Type B pancreatic cell (in vitro differentiated cells): ENCODE measurements at places on chromosomes 5 and 9.

DNA sequence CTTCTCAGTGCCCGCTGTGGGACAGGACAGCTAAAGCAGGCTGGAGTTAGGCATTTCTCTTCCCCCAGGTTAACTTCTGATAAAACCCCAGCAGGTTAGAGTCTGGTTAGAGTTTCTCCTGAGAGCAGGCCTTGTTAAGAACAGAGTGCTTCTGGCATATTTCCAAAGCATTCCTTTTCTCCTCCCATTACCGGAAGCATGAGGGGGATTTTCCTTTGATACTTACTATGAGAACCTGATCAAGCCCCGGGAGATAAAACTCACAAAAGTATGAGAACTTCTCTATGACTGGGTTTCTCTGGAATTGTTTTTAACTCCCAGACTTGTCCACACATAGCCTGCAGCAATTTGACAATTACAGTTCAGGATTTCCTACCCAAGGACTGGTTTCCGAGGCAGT, 77.4 kb upstream of the MAST4 start:
- DNase-seq: no peak

GRCh38 chr9:121927636-121928035, 165.5 kb downstream of the TTLL11 start:
- DNase-seq: no peak

DNA sequence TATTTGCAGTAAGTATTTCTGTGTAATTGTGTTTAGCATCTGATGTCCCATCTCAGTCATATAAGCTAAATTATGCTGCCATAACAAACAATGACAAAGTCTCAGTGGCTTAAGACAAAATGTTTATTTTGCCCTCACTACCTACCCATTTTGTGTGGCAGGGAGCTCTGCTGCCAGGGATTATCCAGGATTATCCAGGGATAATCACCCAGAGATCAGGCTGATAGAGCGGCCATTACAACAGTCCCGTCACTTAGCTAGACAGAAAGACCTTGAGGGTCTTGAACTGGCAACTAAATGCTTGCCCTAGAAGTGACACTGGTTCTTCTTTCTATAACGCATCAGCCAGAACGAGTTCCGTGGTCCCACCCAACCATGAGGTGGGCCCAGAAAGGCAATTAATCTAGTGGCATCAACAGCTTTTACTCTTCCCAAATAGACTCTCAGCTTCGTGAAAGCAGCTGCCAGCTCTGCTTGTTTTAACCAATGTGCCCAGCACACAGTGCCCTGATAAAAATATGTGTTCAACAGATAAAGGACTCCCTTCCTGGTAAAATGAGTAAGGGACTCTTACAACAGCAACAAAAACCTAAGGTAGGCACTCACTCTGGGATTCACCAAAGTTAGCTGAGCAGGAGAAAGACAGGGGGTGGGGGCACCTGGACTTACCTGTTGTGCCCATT, 22.8 kb downstream of the CCDC69 start:
- DNase-seq: peak; percentile 7

DNA sequence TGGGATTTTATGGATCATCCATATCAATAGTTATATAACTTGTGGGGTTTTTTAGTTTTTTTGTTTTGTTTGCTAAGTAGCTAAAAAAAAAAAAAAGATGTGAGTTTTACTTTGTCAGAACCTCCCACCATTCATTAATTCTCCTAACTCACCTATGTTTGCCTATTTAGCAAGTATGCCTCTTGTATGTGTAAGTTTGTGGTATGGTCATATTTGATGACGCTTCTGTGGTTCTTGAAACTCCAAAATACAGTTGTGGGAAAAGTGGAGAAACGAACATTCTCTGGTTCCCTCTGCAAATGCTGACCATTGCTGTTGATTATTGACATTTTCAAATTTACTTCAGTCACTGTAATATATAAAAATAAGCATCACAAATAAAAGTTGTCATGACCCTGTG, 75.7 kb downstream of the PBX3 start:
- DNase-seq: no peak

GRCh38 chr9:129280236-129280622, 102.2 kb upstream of the IER5L start:
- DNase-seq: peak; percentile 50

- no peak for DNase-seq
These were observed 30.4 kb downstream of the HMGCR start for GRCh38 chr5:75367401-75367800.

GRCh38 chr5:25955337-25955736, 1083.0 kb downstream of the CDH9 start:
- no peak for DNase-seq

GRCh38 chr5:159102311-159102934, 2.7 kb upstream of the EBF1 start:
- DNase-seq: no peak

GRCh38 chr9:18473652-18474279, at the start of gene ADAMTSL1:
ADAMTSL1 (plus strand) TSS chr9:18474153; CDS start chr9:18474233, 80 bp downstream.
- no peak for DNase-seq

DNA sequence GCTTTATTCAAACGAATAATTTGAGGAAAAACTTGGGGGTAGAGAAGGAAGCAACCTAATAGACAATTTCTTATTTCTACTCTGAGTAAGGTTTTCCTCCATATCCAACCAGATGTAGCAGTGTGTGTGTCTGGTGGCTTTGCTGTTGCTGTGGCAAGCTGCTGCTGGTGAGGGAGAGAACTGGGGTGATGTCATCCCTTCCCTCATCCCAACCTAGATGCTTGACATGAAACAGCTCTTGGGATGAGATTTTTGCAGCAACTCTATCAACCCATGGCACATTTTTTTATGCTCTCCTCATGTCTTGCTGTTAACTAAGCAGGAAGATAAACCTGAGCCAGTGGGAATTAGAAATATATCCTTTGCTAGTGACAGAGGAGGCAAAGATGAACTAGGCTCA, 135.8 kb downstream of the PCSK1 start:
- no peak for DNase-seq

- no peak for DNase-seq
These were observed 623.7 kb downstream of the EFNA5 start for GRCh38 chr5:107047048-107047447.

GRCh38 chr9:82805027-82805426, 257.9 kb downstream of the RASEF start:
- DNase-seq: no peak

DNA sequence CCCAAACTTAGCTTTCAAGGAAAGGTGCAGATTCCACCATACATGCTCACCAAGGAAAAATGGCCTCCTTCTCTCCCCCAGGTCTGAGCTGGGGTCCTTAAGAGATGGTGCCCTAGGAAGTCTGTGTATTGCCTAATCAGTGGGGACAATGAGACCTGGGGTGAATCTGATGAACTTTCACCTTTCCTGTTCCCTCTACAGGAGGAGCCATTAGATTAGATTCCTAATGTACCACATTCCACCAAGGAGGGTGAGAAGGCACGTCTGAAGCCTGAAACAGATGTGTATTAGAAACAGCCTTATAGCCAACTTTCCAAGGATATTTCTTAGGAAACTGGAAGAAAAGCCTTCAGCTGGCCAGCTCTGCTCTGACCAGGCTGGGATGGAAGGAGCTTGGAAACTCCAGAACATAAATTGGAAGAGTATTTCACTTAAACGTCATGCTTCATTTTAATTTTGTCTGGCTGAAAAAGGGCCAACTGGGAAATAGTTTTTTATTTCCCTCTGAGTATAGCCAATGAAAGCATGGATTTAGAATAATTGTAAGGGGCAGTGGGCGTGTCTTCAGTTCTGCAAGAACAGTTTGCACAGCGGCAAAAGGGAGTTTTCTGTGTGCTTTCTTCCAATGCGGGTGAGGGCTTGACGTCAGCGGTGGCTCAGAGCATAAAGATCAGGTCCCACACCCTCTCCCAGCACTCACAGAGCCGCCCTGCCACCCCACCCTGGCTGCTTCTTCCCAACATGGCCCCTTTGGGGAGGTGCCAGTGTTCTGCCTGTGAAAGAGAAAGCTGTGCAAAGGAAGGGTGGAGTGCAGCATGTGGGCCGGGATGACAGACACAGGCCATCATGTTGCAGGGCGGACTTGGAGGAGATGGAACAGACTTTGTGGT, 210.9 kb downstream of the ESM1 start:
- no peak for DNase-seq

DNA sequence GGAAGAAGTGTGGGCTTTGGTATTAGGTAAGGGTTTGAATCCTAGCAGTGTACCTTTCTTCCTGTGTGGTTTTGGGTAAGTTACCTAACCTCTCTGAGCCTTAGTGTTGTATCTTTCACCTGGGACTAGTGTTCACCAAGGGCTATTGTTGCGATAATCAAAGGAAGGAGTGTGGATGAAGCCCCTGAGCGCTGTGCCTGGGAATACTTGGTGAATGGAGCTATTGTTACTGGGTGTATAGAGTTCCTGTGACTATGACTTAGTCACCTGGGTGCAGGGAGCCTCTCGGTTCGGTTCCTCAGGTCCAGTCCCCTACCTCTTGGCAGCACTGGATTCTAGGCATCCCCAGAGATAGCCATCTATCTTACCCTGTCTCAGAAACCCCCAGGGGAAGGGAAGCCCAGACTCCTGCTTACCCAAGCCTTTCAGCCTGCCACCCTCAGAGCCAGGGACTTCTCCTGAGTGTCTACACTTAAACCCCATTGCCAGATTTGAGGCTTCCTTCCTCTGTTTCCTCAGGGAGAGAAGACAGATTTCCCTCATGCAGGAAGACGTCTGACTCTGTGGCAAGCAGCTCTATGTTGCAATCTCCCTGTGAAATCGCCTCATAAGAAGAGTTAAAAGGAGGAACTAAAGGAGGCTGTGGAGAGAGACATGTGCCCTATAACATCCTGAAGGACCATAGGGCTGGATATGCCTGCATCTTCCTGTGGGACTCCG, 181.0 kb upstream of the PITX1 start:
- DNase-seq: peak; percentile 31

GRCh38 chr9:18173923-18174322, 300.0 kb upstream of the ADAMTSL1 start:
- no peak for DNase-seq

GRCh38 chr9:129392093-129392541, 214.1 kb upstream of the IER5L start:
- DNase-seq: no peak

GRCh38 chr5:55033568-55033967, 9.5 kb downstream of the GZMK start:
- no peak for DNase-seq

- DNase-seq: no peak
These were observed 27.9 kb downstream of the FBXW11 start for GRCh38 chr5:171978519-171978918.
